Natural killer cell treated with Interleukin-12 subunit alpha and Interleukin-12 subunit beta and Interleukin-15 and Interleukin-18, amount 100 ng/mL, for 72 hours (primary cell): ENCODE measurements at places on chromosomes 5 and 9. TPM values are rescaled to one million over a fixed set of nuclear protein-coding genes. Genes with fewer than 3 reads are reported as not detected.

LPAR1 gene
- total RNA-seq: not detected

FYB1 gene
- 71.9 TPM for total RNA-seq

PCDHA11 gene
- total RNA-seq: not detected

NRARP gene
- 2.6 TPM for total RNA-seq

TPD52L3 gene
- not detected for total RNA-seq

NUTM2G gene
- not detected for total RNA-seq

UGT3A1 gene
- not detected for total RNA-seq

ADGRV1 gene
- total RNA-seq: not detected
